Brain (organoid and tissue), 16 donors: ENCODE measurements at places on chromosomes 11 and 22. TPM values are rescaled to one million over a fixed set of nuclear protein-coding genes. Genes with fewer than 3 reads are reported as not detected.

Gene OTOG
- 1.3 TPM for polyA plus RNA-seq

Gene DDX25
- polyA plus RNA-seq = 17.7 TPM

Gene OR4B1
- not detected for polyA plus RNA-seq

Gene DRD2
- polyA plus RNA-seq = 22.9 TPM

Gene TMEM191C
- polyA plus RNA-seq = 0.54 TPM

Gene OR8G5
- not detected for polyA plus RNA-seq

Gene ASPHD2
- 8.0 TPM for polyA plus RNA-seq

Gene XKR3
- polyA plus RNA-seq = not detected

Gene PRG3
- polyA plus RNA-seq = not detected

Gene MB
- 2.7 TPM for polyA plus RNA-seq

Gene PTPRCAP
- polyA plus RNA-seq = 2.7 TPM

Gene LRRC10B
- polyA plus RNA-seq = 5.1 TPM

Gene CD3D
- polyA plus RNA-seq = not detected

Gene TRIM51
- not detected for polyA plus RNA-seq

Gene E2F8
- 1.5 TPM for polyA plus RNA-seq

Gene FGF19
- polyA plus RNA-seq = not detected

Gene EHD1
- 43.9 TPM for polyA plus RNA-seq
